Activated naive CD4-positive, alpha-beta T cell (primary cell): ENCODE measurements at places on chromosomes 7 and 10.
A peak's percentile ranks its signal among the peaks of the same experiment; 100 is the strongest.

GRCh38 chr7:79286181-79286580 is 167.3 kb downstream of the MAGI2 start:
- DNase-seq: no peak

GRCh38 chr10:127738512-127739424 is 1.8 kb downstream of the FOXI2 start:
- no peak for DNase-seq

DNA sequence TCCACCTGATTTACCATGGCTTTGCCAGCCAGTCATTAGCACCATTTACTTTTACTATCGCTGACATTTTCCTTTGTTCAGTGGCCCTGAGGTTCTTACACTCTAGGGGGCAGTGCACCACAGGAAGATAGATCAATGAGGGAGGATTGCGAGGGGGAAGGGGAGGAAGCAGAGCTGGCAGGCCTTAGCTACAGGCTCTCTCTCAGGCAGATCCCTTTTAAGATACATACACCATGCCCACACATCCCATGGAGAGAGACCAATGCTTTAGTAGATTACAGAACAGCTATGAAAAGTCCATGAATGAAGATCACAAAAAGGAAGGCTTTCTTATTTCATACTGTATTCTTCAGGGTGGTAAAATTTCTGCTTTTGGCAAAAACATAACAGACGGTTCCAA is 47.4 kb downstream of the DENND11 start:
- DNase-seq: no peak

- DNase-seq: no peak
Measured at GRCh38 chr7:74149071-74149470, 25.1 kb upstream of the EIF4H start.

GRCh38 chr7:74627661-74628411 is 29.7 kb upstream of the GTF2I start:
- no peak for DNase-seq

- DNase-seq: no peak
Measured at GRCh38 chr7:128403676-128404075, 6.1 kb downstream of the IMPDH1 start.

DNA sequence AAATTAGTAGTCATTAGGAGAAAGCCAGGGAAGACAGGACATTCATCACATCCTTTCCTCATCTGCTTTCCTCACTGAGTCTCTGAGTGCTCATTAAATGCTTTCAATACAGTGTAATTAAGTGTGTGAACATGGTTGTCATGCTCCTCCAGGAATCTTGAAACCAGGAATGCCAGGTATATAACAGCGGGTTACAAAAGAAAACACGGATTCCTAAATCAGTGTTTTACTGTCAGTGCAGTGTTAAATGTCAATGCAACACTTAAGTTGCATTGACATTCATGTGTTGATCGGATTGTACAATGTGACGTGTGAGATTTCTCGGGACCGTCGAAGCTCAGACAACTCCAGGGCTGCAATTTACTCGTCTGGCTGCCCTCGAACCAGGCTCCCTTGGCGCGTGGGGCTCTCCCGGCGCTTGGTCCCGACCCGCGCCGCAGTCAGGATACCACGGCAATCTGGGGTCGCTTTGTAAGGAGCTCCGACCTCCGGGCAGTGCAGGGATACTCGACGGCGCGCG is 455 bp upstream of the SPAG6 start:
- no peak for DNase-seq

DNA sequence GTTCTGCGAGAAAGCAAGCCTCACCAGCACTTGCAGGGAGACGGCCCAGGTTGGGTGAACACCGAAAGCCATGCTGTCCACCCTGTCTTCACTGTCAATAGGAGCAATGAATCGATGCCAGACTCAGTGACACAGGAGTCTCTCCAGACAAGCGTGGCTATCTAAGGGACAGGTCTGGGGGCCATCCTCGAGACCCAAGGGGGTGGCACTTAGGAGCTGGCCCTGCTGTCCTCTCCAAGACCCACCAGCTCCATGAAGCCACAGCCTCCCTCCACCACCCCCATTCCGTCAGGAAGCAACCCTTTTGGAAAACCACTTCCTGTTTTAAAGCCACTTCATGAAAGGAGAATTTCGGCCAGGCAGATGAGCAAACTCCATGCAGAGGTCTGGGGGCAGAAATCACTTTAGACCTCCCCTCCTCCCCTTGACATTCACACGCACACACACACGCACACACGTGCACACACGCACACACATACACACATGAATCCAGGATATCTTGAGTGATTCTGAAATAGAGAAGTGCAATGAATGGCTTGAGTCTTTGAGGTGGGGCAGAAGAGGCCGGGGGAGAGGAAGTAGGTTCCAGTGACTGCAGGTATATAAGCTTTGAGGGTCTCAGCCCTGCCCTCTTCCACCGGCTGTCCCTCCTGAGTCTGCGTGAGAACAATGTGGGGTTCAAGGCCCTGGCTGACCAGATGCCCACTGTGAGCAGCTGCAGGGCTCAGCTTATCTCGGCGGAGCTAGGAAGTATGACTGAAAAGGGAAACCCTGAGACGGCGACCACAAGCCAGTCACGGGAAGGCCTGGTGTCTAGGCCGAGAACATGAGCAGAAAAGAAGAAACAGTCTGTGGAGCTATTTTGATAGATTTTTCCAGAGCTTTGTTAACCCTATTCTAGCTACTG is 25.0 kb downstream of the RGS10 start:
- no peak for DNase-seq

GRCh38 chr7:77465256-77465655 is 49.1 kb upstream of the GSAP start:
- no peak for DNase-seq

- DNase-seq: peak; percentile 58
Measured at GRCh38 chr10:119650692-119651513, at the start of gene BAG3. BAG3 (plus strand) TSS chr10:119651380; CDS start chr10:119651676, 296 bp downstream.

- peak; percentile 36 for DNase-seq
Measured at GRCh38 chr10:71725998-71726579, 6.5 kb upstream of the C10orf105 start.

DNA sequence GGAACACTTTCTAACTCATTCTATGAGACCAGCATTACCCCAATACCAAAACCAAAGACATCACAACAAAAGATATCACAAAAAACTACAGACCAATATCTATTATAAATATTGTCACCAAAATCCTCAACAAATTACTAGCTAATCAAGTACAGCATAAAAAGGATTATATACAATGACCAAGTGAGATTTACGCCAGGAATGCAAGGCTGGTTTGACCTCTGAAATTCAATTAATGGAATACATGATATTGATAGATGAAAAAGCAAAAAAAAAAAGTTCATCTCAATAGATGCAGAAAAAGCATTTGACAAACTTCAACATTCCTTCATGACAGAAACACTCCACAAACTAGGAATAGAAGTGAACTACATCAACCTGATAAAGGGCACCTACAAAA is 175.3 kb downstream of the LCOR start:
- no peak for DNase-seq

- no peak for DNase-seq
Measured at GRCh38 chr7:41886262-41886900, 183.5 kb upstream of the INHBA start.

- no peak for DNase-seq
Measured at GRCh38 chr7:40243076-40243475, 108.3 kb downstream of the SUGCT start.

- no peak for DNase-seq
Measured at GRCh38 chr10:29611781-29612381, 22.9 kb downstream of the SVIL start.

DNA sequence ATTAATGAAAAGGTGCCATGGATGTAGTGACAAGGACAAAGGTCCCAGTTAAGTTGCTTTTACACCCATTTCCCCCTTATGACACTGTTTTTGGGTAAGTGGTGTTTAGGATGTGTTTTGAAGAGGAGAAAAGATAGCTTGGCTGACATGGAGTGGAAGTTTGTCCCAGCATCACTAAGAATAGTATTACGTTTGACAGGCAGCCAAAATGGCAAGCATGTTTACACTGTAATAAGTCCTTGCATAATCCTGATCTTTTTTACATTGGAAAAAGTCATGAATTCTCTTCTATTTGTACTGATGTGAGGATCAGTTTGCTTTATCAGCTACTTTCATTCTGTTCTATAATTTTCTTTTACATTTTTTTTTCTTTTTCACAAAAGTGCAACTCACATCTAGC is 137.8 kb downstream of the CHRM2 start:
- DNase-seq: no peak

DNA sequence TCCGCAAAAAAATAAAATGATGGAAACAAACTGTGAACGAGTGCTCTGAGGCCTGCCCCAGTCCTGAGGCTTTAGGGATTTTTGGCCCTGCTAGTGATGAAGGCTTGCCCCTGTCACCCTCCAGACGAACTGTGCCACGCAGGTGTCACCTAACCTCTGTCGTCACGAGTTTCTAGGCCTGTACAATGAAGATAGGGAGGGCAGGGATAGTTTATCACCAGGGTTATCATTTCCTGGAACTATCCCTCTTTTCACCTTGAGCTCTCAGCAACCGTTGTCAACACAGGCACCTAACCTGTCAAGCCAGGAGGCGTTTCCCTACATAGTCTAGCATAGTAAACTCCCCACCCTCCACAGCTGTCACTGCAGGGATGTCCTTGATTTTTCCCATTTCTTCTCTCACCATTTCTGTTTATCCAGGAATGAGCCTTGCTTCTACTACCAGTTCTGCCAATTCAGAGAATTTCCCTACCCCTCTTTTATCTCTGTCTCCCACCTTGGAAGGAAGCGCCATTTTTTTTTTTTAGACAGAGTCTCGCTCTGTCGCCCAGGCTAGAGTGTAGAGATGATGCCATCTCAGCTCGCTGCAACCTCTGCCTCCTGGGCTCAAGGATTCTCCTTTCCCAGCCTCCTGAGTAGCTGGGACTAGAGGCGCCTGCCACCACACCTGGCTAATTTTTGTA is 2.2 kb upstream of the ACHE start:
- DNase-seq: no peak

DNA sequence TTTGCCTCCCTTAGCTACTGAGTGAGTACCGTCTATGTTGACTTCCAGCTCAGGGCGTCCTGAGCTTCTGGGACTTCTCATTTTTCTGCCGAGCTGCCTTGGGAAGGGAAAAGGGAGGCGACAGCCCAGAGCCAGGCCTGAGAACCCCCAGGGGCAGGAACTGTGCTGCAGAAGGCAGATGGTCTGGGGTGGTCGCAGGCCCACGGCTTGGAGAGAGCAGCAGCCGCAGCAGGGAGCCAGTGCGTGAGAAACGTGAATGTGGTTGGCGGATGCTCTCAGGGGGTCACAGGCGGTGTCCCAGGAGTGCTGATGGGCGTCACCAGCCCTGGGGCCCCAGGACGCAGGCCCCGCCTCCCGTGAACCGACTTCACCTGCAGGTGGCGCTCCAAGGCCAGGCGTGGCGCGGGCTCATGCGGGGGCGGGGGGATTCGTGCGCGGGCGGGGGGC is 9.2 kb upstream of the PWWP2B start:
- no peak for DNase-seq

- DNase-seq: no peak
Measured at GRCh38 chr7:142554560-142555532, 194.4 kb upstream of the PRSS1 start.

GRCh38 chr7:114539575-114539974 is 125.0 kb downstream of the FOXP2 start:
- DNase-seq: no peak

- no peak for DNase-seq
Measured at GRCh38 chr10:110566472-110567200, 859 bp upstream of the SMC3 start.

DNA sequence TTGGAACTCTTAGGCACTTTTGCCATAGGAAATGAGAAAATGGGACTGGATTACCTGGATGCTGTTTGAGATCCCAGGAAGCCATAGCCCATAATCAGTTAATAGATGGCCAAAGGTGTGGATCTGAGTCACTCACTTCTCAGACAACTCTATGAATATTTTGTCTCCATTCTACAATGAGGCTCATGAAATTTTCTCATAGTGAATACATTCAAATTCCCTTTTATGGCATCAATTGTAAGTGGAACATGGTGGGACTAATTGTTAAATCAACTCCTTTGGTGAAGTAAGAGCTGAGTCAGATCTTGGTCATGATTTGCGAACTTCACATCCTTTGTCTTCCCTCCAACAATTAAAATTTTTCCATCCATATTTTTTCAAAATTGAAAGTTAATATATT is 222.1 kb downstream of the ARL4A start:
- DNase-seq: no peak

DNA sequence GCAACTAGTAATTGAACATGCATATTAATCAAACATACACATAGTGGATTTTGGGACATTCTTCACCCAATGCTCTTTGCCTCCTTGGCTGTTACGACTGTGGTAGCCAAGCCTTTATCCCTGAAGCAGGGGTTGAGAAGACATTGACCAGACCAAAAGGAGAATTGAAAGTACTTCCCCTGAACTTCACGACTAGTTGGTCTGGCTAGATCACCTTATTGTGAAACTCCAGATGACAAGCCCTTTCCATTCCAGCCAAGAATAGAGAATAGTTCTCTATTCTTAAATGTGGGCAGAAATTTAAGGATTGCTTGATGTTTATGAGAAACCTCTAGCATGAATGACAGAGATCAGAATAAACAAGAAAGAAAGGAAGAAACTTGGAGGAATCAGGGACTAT is 97.0 kb downstream of the LRMDA start:
- no peak for DNase-seq

DNA sequence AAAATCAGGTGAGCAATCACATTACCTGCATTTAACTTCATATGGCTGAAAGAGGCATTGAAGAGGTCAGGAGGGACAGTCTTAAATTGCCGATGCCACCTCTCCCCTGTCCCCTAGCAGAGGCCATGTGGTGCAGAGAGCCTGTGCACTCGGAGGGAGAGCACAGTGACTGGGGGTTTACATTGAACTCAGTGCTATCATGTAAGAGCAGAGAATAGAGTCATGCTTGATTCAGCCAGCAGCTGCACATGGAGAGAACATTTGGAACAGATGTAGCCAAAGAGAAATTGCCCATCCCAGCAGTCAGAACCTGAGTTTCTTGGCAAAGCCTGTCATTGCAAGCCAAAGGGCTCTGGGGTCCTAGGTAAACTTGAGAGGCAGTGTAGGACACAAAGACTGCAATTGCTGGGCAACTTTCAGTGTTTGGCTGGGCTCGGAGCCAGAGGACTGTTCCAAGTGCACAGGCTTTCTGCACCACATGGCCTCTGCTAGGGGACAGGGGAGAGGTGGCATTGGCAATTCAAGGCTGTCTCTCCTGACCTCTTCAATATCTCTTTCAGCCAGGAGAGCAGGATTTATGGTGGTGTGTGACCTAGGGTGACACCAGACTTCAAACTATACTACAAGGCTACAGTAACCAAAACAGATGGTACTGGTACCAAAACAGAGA is 267.1 kb downstream of the REEP3 start:
- DNase-seq: no peak

GRCh38 chr7:152078786-152079185 is 53.3 kb downstream of the GALNT11 start:
- DNase-seq: no peak

- no peak for DNase-seq
Measured at GRCh38 chr10:81872206-81872862, 2.7 kb upstream of the NRG3 start.
